ENCODE measurements at places on chromosomes 5 and 9.

GRCh38 chr9:91503673-91504081, 80.0 kb upstream of the NFIL3 start:
- DNase-seq: no peak

DNA sequence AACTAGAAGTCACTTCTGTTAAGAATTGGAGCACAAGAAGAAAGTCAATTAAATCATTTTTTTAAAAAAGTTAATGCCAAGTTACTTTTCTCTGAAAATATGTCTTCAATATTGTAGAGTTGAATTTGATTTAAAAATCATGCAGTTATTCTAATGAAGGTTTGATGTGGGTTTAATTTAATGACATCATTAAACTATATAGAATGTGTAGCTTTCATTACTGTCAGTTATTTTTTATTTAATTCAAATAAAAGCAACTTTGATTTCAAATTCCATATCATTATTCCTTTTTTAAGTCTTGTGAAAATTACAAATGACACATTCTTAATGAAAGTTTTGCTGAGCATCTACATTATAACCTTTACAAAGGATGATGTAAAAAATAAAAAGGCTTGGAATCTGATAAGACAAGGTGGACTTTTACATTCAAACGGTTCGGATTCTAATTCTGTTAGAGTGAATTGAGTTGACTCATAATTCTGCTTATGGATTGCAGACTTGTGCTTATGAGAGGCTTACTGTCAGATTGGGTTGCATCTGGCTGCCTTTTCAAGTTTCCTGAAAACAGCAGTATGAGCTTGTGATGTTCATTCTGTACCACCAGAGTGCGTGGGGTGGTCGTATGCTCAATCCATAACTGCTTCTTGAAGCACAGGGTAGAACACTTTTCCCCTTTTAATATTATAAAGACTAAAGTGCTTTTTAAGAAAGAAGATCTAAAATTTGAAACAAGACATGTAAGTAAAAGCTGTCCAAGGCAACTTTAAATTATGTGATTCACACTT, 253.0 kb upstream of the ARRDC3 start:
- DNase-seq: no peak

GRCh38 chr5:43000111-43000840, 39.8 kb downstream of the ANXA2R start:
- peak; percentile 21 for DNase-seq

- DNase-seq: no peak
Measured at GRCh38 chr9:81534138-81534875, 155.0 kb downstream of the TLE1 start.

DNA sequence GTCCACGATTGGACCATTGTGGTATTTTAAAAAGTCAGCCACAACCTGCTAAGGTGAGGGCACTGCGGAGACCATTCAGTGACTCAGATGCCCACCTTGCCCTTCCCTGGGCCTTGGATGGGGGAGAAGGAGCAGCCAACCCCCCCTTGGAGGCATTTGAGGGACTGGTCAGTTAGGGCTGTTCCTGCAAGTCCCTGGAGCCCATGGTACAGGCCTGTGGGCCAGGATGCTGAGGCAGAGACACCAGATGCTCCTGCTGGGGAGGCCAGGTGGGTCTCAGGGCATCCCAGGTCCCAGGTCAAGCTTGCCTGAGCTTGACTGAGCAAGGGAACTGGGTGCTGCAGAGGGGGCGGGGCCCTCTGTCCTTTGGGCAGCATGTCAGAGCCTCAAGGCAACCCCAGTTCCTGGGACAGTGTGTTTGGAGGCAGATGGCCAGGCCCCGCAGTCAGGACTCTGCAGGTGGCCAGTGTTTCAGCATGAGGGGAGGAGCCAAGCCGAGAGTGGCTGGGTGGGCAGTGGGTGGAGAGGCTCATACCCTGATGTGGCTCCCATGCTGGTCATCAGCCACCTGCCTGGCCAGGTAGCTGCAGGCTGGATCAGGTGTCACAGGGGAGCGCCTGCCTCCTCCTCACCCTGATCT, 27.5 kb downstream of the SLC6A3 start:
- no peak for DNase-seq
